ENCODE measurements at places on chromosomes 6 and 20. TPM values are rescaled to one million over a fixed set of nuclear protein-coding genes. Genes with fewer than 3 reads are reported as not detected.
A peak's percentile ranks its signal among the peaks of the same experiment; 100 is the strongest.

DNA sequence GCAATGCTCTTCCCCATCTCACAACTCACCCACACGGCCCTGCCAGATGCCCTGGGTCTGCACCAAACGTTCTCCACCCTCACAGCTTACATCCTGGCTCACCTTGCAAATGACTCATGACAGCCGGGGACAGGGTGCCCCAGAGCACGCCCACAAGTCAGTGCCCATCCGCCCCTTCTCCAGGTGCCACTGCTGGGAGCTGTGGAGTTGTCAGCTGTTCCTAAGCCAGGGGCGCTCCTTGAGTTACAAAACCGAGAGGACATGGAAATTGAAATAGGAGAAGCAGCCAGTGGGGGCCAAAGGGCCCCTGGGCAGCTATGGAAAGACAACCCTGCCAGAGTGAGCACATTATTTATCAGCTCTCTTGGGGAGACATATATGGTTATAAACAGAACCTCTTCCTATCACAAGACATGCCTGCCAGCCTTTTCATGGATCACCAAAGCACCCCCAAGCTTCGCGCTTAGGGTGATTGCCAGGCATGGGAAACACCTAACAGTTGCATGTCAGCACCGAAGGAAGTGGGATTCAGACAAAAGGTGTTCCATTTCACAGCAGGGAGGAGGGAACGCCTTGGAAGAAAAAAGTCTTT is 236.8 kb downstream of the LY86 start:
- peak overlapping the region; percentile 98 for H3K27ac ChIP-seq
- peaks cover 27% of the 10 kb centered on the region for H3K4me1 ChIP-seq
- no peaks in the 10 kb centered on the region for H3K36me3 ChIP-seq
- DNase-seq: peak; percentile 71
- no peaks in the 10 kb centered on the region for H3K27me3 ChIP-seq

GRCh38 chr6:135096403-135097130 is 41.9 kb upstream of the HBS1L start:
- no peaks in the 10 kb centered on the region for H3K36me3 ChIP-seq
- DNase-seq: no peak
- no peak overlapping the region for H3K4me3 ChIP-seq
- H3K27ac ChIP-seq: no peak overlapping the region
- H3K4me1 ChIP-seq: no peaks in the 10 kb centered on the region

GRCh38 chr6:79431537-79431933 is 105.7 kb downstream of the LCA5 start:
- no peaks in the 10 kb centered on the region for H3K27me3 ChIP-seq
- no peaks in the 10 kb centered on the region for H3K36me3 ChIP-seq
- no peak for DNase-seq
- no peak overlapping the region for H3K4me3 ChIP-seq
- H3K4me1 ChIP-seq: no peaks in the 10 kb centered on the region
- no peak overlapping the region for H3K27ac ChIP-seq

BMP6 gene
- total RNA-seq: 1.5 TPM

DNA sequence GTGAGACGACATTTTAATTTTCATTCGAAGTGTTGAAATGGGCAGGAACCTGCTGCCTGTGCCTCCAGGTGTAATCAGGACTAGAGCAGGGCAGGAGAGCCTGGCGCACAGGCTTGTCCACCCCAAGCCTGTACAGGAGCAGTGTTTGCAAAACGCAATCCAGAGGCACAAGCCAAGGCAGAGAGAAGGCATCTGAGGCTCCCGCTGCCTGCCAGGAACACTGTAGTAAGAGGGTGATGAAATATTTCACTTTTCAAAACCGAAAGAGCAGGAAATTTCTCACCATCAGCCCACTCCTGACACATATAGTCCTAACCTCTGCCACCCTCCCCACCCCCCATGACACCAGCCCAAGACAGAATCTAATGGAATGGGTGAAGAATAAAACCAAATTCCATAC is 132.5 kb downstream of the RTN4IP1 start:
- peaks cover 8% of the 10 kb centered on the region for H3K27me3 ChIP-seq
- no peaks in the 10 kb centered on the region for H3K4me1 ChIP-seq
- H3K4me3 ChIP-seq: no peak overlapping the region

- no peaks in the 10 kb centered on the region for H3K27me3 ChIP-seq
- H3K4me3 ChIP-seq: no peak overlapping the region
These were observed 98.5 kb downstream of the VEGFA start for GRCh38 chr6:43868467-43868866.

MEP1A gene
- total RNA-seq: not detected

PRSS16 gene
- not detected for total RNA-seq

GRCh38 chr6:118644007-118644406 is 7.4 kb downstream of the CEP85L start:
- DNase-seq: no peak
- H3K27ac ChIP-seq: peak overlapping the region; percentile 30
- peaks cover 65% of the 10 kb centered on the region for H3K4me1 ChIP-seq
- H3K27me3 ChIP-seq: no peaks in the 10 kb centered on the region
- H3K4me3 ChIP-seq: no peak overlapping the region

DNA sequence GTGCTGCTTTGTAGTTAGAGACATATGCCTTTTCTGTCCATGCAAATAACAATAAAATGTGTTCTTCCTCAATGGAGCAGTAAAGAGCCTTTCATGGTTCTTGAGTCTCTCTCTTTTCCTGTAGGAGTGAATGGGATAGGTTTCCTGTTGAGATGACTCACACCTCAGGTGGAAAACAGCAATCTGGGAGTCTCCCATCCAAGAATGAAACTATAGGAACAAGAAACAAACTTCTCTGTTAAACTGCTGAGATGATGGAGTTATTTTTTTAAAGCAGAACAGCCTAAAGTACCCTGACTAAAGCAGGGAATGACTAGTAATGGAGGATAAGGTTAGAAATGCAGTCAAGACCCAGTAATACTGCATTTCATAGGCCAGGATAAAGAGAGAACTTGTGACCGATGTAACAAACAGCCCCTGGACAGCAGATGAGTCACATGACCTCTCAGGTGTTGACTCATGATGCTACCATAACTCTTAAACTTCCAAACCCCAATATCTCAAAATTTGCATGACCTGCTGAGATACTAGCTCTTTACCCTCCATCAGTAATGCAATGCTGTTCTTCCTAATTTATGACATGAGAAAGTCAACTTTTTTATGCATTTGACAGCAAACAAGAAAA is 548.9 kb downstream of the CBLN4 start:
- H3K36me3 ChIP-seq: no peaks in the 10 kb centered on the region
- DNase-seq: no peak
- no peak overlapping the region for H3K4me3 ChIP-seq
- no peaks in the 10 kb centered on the region for H3K4me1 ChIP-seq

GRCh38 chr6:116403205-116403604 is 32.5 kb downstream of the DSE start:
- H3K4me1 ChIP-seq: peaks cover 36% of the 10 kb centered on the region
- DNase-seq: no peak
- no peak overlapping the region for H3K27ac ChIP-seq
- no peaks in the 10 kb centered on the region for H3K36me3 ChIP-seq
- H3K27me3 ChIP-seq: no peaks in the 10 kb centered on the region

CYP24A1 gene
- total RNA-seq: not detected

- no peak overlapping the region for H3K4me3 ChIP-seq
- DNase-seq: no peak
- H3K27me3 ChIP-seq: no peaks in the 10 kb centered on the region
- H3K4me1 ChIP-seq: no peaks in the 10 kb centered on the region
- H3K36me3 ChIP-seq: no peaks in the 10 kb centered on the region
- H3K27ac ChIP-seq: no peak overlapping the region
These were observed 31.8 kb upstream of the NT5E start for GRCh38 chr6:85418059-85418458.

HSPA1L gene
- total RNA-seq: 2.6 TPM

DNA sequence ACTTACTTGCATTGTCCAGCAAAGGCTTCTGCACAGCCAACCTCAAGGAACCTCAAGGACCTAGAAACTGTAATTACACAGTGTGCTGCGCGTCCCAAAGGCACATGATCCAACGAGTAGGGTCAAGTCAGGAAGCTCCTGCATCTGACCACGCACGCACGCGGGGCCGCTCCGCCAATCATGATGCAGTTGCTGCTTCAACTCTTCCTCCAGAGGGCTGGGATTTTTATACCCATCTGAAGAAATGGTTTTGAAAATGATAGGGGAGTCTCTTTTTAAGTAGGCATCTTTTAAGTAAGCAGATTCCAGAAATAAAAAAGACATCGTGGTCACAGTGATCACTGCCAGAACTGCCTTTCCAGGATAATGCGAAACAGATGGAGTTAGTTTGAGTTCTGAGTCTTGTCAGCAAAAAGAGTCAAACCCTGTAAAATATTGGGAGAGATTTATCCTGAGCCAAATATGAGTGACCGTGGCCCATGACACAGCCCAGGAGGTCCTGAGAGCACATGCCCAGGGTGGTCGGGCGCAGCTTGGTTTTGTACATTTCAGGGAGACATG is 34.0 kb downstream of the KIF25 start:
- DNase-seq: no peak
- H3K36me3 ChIP-seq: no peaks in the 10 kb centered on the region
- no peak overlapping the region for H3K4me3 ChIP-seq
- H3K27me3 ChIP-seq: peaks cover 11% of the 10 kb centered on the region

DNA sequence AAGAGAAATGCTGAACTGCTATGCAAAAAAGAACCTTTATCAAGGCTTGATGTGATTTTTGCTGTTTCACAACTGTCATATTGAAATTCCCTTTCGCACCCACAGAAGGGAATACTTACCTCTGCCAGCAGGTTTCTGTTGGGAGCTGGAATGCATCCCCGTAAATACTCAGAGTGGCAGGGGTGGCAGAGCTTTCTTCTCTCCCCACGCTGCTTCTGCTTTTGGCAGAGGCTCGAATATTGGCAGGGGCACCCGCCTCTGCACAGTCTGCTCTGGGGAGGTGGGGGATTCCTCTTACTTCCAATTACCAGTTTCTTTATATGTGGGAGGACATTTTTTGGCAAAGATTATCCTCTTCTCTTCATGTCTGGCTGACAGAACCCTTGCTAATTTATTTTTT is 28.4 kb downstream of the TMEM200A start:
- no peaks in the 10 kb centered on the region for H3K4me1 ChIP-seq
- H3K36me3 ChIP-seq: no peaks in the 10 kb centered on the region
- H3K27me3 ChIP-seq: no peaks in the 10 kb centered on the region
- DNase-seq: no peak

ARMC12 gene
- 0.58 TPM for total RNA-seq

- no peaks in the 10 kb centered on the region for H3K36me3 ChIP-seq
- no peak overlapping the region for H3K4me3 ChIP-seq
- no peak overlapping the region for H3K27ac ChIP-seq
- H3K27me3 ChIP-seq: no peaks in the 10 kb centered on the region
- H3K4me1 ChIP-seq: no peaks in the 10 kb centered on the region
These were observed 108.8 kb upstream of the BCLAF1 start for GRCh38 chr6:136398453-136398852.

GRCh38 chr6:90472716-90473115 is 114.2 kb downstream of the MAP3K7 start:
- no peaks in the 10 kb centered on the region for H3K27me3 ChIP-seq
- H3K36me3 ChIP-seq: no peaks in the 10 kb centered on the region
- H3K4me1 ChIP-seq: peaks cover 7% of the 10 kb centered on the region
- no peak overlapping the region for H3K4me3 ChIP-seq
- no peak for DNase-seq

HM13 gene
- total RNA-seq: 32.4 TPM

TUBB1 gene
- 0.32 TPM for total RNA-seq

C2 gene
- total RNA-seq: 3.6 TPM

DNA sequence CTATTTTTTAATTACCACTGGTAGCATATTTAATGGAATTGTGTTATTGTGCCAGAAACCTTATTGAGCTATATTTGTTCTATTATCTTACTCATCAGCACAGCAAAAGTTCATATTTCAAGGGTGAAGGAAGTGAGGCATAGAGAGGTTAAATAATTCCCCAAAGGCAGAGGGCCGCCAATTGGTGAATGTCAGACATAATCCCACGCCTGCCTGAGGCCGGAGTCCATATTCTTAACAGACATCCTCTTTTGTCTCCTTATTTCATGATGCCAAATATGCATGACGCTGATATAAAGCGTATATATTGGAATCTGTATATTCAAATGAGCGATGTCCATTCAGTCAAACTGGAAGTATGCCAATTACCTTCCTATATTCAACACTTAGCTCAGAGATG is 505.0 kb upstream of the SLC35B3 start:
- H3K27me3 ChIP-seq: no peaks in the 10 kb centered on the region
- H3K27ac ChIP-seq: no peak overlapping the region
- no peaks in the 10 kb centered on the region for H3K36me3 ChIP-seq
- no peak overlapping the region for H3K4me3 ChIP-seq

- H3K36me3 ChIP-seq: no peaks in the 10 kb centered on the region
- H3K4me1 ChIP-seq: peaks cover 11% of the 10 kb centered on the region
- peak overlapping the region; percentile 20 for H3K27ac ChIP-seq
- DNase-seq: no peak
- H3K4me3 ChIP-seq: no peak overlapping the region
These were observed 594.0 kb upstream of the JAG1 start for GRCh38 chr20:11267762-11268335.

All from psoas muscle (tissue), 8 donors.